ENCODE measurements at places on chromosomes 12 and 14.
A peak's percentile ranks its signal among the peaks of the same experiment; 100 is the strongest.

DNA sequence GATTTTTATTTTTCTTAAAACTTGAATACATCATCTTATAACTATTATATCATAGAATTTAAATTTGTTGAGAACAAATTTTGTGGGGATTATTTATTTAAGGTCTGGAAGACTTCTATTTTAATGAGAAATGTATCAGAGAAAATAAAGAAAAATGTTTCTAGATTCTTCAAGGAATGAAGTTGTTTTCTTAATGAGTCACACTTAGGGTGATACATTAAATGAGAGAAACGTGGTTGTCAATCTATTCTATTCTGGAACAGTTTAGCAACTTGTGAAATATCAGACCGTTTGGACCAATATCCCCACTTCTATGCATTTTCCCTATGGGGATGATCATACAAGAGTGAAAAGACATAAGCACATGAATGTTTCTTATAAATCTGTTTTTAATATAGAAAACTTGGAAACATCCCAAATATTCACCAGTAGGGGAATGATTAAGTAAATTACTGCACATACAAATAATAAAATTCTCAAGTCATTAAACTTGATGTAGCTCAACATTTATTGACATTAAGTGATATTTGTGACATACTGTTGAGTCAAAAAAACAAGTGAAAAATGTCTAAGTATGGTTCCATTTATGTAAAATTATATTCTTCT is 88.5 kb downstream of the E2F7 start:
- no peak for DNase-seq

- no peak for DNase-seq
Measured at GRCh38 chr12:51896236-51896635, 8.3 kb downstream of the ANKRD33 start.

DNA sequence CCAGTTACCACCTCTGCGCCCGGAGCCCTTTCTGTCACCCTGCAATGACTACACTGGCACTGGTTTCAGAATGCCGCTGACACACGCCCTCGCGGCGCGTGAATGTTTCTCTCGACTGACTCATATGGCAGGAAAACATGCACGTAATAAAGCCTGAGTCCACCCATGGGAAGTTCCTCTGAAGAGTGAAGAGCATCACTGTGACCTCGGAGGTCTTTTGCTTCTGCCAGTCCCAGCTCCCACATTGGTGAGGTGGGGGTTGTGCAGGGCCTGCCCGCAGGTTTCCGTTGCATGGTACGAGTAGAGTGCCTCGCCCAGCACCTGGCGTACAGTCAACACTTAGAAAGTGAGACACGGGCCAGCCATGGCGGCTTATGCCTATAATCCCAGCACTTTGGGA is 11.1 kb upstream of the SLC6A12 start:
- no peak for DNase-seq

DNA sequence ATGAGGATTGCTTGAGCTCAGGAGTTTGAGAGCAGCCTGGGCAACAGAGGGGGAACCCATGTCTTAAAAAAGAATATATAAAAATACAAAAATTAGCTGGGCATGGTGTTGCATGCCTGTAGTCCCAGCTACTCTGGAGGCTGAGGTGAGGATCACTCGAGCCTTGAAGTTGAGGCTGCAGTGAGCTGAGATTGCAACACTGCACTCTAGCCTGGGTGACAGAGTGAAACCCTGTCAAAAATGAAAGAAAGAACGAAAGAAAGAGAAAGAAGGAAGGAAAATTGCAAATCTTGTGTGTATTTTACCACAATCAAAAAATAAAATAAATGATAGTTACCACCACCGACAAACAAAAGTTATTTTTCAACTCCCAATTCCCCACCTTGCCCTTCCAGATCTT is 45.3 kb downstream of the SPRING1 start:
- DNase-seq, result no peak

DNA sequence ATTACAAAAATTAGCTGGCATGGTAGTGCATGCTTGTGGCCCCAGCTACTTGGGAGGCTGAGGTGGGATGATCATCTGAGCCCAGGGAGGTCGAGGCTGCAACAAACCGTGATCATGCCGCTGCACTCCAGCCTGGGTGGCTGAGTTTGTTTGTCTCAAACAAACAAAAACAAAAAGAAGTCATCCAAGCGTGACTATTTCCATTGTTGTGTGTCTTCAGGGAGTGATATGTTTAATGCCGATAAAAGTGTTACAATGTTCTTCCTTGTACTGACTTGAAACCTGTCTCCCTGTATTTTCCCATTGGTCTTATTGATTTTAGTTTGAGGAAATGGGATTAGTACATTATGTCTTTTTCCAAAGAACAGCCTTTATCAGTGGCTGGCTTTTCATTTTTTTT is 75.6 kb upstream of the USP44 start:
- no peak for DNase-seq

DNA sequence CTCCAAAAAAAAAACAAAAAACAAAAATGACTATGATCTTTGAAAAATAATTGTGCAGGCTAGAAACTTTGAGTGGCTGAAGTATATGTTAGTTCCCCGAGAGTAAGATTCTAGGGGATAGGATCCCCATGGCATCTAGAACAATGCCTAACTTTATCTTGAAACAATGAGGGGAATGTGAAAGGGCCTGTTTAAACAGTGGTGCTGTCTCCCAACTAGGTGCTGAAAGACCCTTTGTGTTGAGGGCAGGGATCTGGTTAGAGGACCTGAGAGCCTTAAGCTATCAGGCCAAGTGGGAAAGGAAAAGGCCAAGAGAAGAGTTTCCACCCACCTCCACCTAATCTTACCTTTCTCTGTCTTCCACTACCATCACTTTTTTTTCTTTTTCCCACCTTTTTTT is 6.8 kb upstream of the YLPM1 start:
- no peak for DNase-seq

DNA sequence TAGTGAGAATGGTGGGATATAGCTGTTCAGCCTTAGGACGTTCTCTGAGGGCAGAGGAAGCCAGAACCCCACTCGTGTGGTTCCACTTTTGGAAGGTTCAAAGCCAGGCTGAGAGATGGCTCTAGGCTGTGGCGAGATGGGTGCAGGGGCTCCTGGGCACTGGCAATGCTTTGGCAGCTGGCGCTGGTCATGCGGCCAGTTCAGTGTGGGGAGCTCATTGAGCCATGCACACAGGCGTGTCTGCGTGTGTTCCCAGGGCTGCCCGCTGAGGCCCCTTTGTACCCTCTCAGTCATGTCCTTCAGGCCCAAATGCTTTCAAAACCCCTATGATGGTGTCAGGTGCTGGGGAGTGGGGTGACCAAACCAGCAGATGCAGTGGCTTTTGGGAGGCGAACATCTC is 1.7 kb downstream of the TEX22 start:
- no peak for DNase-seq

- DNase-seq, result no peak
Measured at GRCh38 chr12:122309564-122310121, 43.3 kb upstream of the VPS33A start.

DNA sequence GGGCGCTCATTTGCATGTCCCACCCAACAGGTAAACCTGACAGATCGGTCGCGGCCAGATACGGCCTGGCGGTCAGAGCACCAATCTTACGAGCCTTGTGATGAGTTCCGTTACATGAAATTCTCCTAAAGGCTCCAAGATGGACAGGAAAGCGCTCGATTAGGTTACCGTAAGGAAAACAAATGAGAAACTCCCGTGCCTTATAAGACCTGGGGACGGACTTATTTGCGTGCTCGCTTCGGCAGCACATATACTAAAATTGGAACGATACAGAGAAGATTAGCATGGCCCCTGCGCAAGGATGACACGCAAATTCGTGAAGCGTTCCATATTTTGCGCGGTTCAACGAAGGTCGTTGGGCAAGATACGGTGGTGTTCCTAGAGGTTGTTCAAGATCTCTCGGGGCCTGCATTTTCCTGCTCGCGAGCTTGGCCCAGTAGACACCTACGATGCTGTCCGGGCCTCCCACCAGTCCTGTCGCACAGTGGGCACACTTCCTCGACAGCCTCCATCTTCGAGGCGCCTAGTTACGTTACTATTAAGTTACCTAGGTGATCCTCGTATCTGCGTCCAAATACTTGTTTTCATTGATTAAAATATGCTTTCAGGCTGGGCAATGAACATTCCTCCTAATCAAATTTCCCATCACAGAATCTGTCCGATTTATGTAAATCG is at the start of gene RNU6-7:
RNU6-7 (plus strand) TSS at position 230 of the 675 bp plus-strand sequence.
- DNase-seq, result peak; percentile 21

GRCh38 chr12:110330544-110330943 is 49.5 kb downstream of the ATP2A2 start:
- DNase-seq, result no peak

DNA sequence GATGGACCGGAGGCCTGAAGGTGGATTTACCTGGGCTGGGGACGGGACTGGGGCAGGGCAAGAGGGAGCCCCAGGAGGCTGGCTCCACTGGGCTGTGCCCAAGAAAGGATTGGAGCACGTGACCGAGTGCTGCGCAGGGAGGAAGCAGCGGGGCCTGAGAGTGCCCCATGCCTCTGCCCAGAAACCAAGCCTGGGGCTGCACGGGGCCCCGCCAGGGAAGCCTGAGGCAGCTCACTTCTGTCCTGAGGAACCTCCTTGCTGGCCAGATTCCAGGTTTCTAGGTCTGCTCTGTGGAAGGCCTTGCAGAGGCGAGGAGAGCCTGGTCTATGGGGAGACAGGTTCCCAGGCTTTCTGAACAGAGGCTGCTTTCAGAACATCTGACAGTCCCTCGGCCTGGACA is 10.4 kb downstream of the NGB start:
- DNase-seq, result no peak

GRCh38 chr14:104827177-104828055 is 26.5 kb downstream of the ZBTB42 start:
- peak; percentile 53 for DNase-seq

- DNase-seq, result no peak
Measured at GRCh38 chr14:64680013-64680713, 24.1 kb upstream of the PLEKHG3 start.

DNA sequence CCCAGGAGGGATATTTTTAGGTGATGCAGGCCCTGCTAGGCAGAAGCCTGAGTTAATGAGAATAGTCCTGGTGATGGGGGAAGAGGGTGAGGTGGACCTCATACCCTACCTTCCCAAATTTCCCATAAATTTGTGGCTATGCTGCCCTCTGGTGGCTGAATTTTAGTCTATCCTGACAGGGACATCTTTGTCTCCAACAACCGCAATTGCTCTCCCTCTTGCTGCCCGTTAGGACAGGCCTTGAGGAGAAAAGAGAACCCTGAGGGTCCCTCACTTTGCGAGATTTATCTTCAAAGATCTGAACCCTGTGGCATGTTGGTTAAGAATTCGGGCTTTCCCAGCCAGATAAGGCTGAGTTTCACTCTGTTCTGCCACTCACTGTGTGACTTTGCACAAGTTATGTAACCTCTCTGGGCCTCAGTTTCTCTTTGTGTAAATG is 9.8 kb upstream of the ZNF385A start:
- peak; percentile 47 for DNase-seq

- peak; percentile 71 for DNase-seq
Measured at GRCh38 chr14:98173305-98173704, 1098.7 kb downstream of the BCL11B start.

Data from CD4-positive, alpha-beta T cell treated with Interleukin-15 for 4 hours (primary cell).